ENCODE measurements at places on chromosomes 1 and 21. TPM values are rescaled to one million over a fixed set of nuclear protein-coding genes. Genes with fewer than 3 reads are reported as not detected.

Gene VANGL2
- 28.5 TPM for total RNA-seq

Gene EXTL1
- 1.2 TPM for total RNA-seq

Gene JAM2
- 5.3 TPM for total RNA-seq

Gene EPRS1
- 48.1 TPM for total RNA-seq

Gene TATDN3
- total RNA-seq: 19.7 TPM

- no peak for DNase-seq
- H3K36me3 ChIP-seq: no peaks in the 10 kb centered on the region
- no peak overlapping the region for H3K4me3 ChIP-seq
Observed at GRCh38 chr1:157971769-157972168, 21.7 kb upstream of the KIRREL1 start.

- H3K4me1 ChIP-seq: no peaks in the 10 kb centered on the region
- no peaks in the 10 kb centered on the region for H3K27me3 ChIP-seq
- no peaks in the 10 kb centered on the region for H3K36me3 ChIP-seq
- H3K4me3 ChIP-seq: no peak overlapping the region
Observed at GRCh38 chr1:231099996-231100767, 60.1 kb upstream of the FAM89A start.

GRCh38 chr21:26506956-26507355 lies 66.1 kb downstream of the CYYR1 start:
- H3K4me1 ChIP-seq: no peaks in the 10 kb centered on the region
- DNase-seq: no peak
- H3K27ac ChIP-seq: no peak overlapping the region
- no peaks in the 10 kb centered on the region for H3K36me3 ChIP-seq

GRCh38 chr21:41643246-41643966 lies 123.4 kb downstream of the RIPK4 start:
- peak overlapping the region; percentile 62 for H3K27ac ChIP-seq
- H3K4me3 ChIP-seq: no peak overlapping the region
- H3K27me3 ChIP-seq: no peaks in the 10 kb centered on the region

DNA sequence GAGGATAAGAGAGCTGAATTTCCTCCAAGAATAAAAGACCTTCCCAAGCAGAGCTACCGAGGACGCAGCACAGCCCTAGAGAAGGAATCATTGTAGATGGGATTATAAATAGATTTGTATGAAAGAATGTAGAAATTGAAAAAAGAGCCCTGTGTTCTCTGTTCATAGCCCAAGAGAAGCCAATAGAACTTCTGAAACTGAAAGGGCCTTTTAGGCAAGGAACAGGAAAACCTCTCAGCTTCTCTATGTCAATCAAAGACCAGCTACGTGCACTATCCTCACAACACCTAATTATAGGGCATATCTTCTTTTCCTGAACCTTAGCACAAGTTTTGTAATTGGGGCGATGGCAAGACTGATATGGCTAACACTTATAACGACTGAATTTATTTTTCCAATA lies 192.4 kb upstream of the RNPC3 start:
- H3K27ac ChIP-seq: no peak overlapping the region
- no peak overlapping the region for H3K4me3 ChIP-seq
- no peak for DNase-seq
- H3K36me3 ChIP-seq: no peaks in the 10 kb centered on the region

GRCh38 chr1:75487399-75487798 lies 123.5 kb downstream of the SLC44A5 start:
- H3K36me3 ChIP-seq: no peaks in the 10 kb centered on the region
- no peak for DNase-seq
- no peak overlapping the region for H3K4me3 ChIP-seq
- no peak overlapping the region for H3K27ac ChIP-seq
- H3K27me3 ChIP-seq: no peaks in the 10 kb centered on the region

DNA sequence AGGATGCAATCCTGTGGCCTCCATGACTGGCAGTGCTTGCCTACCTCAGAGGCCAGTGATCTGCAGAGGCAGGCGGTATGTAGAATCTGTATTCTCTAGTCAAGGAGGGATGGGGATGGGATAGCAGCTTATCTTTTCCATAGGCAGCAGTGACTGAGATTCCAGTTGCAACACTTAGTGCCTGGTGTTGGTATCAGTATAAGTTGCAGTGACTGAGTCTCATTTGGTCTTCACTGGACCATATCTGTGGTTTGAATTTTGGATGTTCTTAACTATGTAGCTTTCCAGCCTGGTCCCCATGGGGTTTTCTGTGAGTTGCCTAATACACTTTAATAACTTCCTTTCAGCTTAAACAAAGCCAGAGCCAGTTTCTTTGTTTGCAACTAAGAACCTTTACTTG lies 16.5 kb downstream of the DYRK1A start:
- no peaks in the 10 kb centered on the region for H3K36me3 ChIP-seq
- peaks cover 51% of the 10 kb centered on the region for H3K4me1 ChIP-seq
- DNase-seq: no peak
- H3K4me3 ChIP-seq: no peak overlapping the region
- no peaks in the 10 kb centered on the region for H3K27me3 ChIP-seq

GRCh38 chr1:156741481-156741983 lies 644 bp upstream of the MRPL24 start:
- H3K4me1 ChIP-seq: peaks cover 25% of the 10 kb centered on the region
- H3K27ac ChIP-seq: peak overlapping the region; percentile 76
- no peaks in the 10 kb centered on the region for H3K27me3 ChIP-seq
- no peak for DNase-seq

- H3K4me3 ChIP-seq: no peak overlapping the region
- H3K27me3 ChIP-seq: no peaks in the 10 kb centered on the region
- peaks cover 11% of the 10 kb centered on the region for H3K4me1 ChIP-seq
- H3K27ac ChIP-seq: no peak overlapping the region
- no peaks in the 10 kb centered on the region for H3K36me3 ChIP-seq
Observed at GRCh38 chr1:20266642-20267041, 24.0 kb upstream of the VWA5B1 start.

GRCh38 chr1:3236361-3236760 lies 167.4 kb downstream of the PRDM16 start:
- no peak for DNase-seq
- H3K36me3 ChIP-seq: no peaks in the 10 kb centered on the region
- H3K27ac ChIP-seq: no peak overlapping the region
- H3K27me3 ChIP-seq: no peaks in the 10 kb centered on the region
- H3K4me3 ChIP-seq: no peak overlapping the region

All from thyroid gland (tissue), 4 donors.